Smooth muscle cell of the umbilical artery (primary cell): ENCODE measurements at places on chromosomes 3 and 15. TPM values are rescaled to one million over a fixed set of nuclear protein-coding genes. Genes with fewer than 3 reads are reported as not detected.

The ALDH1L1 gene
- not detected in 2 replicates for total RNA-seq

The TM4SF18 gene
- total RNA-seq, result under 0.01 and 0.46 TPM in 2 replicates

The DISP2 gene
- 0.09 and 0.30 TPM in 2 replicates for total RNA-seq

The CIDEC gene
- total RNA-seq, result 0.09 TPM in 1 of 2 replicates, not detected in the other

The METTL6 gene
- total RNA-seq, result 27.1 and 34.7 TPM in 2 replicates

The NDN gene
- total RNA-seq, result 62.5 and 94.7 TPM in 2 replicates

The MFN1 gene
- 50.8 and 86.2 TPM in 2 replicates for total RNA-seq

The ACSBG1 gene
- total RNA-seq, result 0.05 TPM in 1 of 2 replicates, not detected in the other
